Left lobe of liver (tissue), 2 donors: ENCODE measurements at places on chromosomes 7 and 10.

DNA sequence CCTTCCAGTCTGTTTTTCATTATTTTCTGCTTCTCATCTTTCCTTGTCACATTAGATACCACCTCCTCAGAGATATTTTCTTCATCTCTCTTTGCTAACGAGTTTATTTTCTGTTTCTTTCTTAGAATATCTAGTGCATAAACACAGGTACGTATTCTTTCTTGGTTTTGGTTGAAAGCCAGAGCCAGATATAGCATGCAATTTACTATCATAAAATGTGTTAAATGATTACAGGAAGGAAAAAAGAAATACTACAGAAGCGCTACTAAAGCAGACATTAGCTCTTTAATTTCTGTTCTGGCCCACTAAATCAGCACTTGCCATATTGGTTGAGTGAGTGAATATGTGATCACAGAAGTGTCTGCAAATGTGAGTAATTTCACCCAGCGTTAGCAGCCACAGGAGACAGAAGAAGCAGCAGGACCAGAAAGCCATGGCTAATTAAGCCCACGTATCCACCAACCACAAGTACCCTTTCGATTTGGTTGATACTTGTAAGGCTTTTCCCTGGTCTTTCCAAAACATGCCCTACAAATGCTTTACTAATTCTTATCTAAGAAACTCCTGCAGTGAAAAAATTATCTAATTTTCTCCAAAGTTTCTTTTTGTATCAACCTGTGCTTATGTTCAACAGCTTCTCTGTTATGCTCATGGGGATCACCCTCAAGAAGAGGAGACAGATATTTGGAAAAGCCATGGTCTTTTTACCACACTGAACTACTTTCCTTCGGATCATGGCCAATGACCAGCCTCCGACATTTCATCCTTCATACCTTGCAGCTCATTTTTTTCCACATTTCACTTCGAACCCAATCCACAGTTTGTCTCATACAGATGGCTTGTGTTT, 23.1 kb upstream of the MACC1 start:
- DNase-seq: no peak

DNA sequence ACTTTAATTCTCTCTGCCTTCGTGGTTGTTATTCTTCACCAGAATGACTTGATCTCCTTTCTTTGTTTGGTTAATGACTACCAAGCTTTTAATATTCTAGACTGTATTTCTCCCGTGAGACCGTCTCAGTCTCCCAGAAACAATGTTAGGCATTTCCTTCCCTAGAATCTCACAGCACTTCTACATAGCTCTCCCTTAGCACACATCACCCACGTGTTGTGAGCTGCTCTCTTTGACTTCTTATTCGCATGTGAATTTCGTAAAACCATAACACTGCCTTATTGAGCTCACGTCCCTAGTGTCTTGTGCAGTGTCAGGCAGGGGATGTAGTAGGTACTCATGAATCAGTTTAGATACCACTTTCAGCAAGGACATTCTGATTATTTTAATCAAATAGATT, 57.5 kb upstream of the MGAM2 start:
- no peak for DNase-seq

GRCh38 chr10:62479523-62479922, 105.4 kb downstream of the ZNF365 start:
- DNase-seq: no peak

- DNase-seq: no peak
Measured at GRCh38 chr7:148483515-148484308, 106.9 kb upstream of the C7orf33 start.

DNA sequence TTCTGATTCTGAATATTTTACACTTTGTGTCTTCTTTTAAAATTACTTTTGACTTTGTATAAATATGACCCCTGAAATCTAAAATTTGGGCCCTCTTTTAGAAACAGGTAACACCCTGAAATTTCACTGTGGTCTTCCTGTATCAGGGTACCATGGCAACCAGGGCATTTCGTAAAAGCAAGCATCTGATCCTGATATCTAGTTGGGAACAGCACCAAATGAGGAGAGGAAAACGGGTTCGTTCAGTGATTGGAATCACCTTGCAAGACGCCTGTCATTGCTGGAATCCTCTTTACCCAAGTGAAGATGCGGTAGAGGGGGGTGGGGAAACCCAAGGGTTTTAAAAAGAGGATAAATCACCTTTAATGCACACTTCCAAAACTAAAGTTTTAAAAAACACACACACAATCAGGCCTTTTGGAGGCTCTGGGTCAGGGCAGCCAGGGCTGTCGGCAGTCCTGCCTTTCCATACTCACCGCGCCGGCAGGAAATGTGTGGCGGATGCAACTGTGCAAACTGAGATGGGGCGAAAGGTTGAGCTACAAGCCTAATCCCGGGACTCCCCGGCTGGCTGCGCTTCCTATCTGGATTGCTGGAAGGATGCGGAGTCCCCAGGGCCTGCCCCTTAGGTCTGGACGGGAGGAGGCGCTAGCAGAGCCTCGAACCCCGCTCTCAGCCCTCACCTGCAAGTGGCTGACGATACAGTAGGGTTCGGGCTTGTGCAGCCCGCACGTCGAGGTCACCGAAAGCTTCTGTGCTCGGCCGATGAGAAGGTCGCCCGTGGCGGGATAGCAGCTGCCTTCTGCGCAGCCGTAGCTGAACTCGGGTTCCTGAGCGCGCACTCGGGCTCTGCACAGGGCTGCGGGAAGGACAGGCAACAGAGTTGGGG, 1.8 kb downstream of the LAMB1 start:
- DNase-seq: no peak

- no peak for DNase-seq
Measured at GRCh38 chr10:125878957-125879835, 1.9 kb downstream of the DHX32 start.

DNA sequence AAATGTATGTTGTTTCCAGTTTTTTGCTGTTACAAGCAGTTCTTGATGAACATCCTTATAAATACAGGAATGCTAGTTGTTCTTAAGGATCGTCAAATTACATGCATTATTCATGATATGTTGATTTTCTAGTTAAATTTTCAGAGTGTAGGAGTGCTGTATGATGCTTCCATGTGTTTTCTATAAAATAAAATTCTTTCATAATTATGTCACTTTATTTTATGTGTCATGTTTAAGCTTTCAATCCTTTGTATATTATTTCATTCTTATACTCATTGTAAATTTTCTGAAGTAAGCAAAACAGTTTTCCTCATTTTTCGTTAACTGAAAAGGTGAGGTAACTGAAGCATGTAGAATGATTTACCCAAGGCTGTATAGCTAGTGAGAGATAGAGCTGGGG, 16.8 kb upstream of the MYPN start:
- DNase-seq: no peak

DNA sequence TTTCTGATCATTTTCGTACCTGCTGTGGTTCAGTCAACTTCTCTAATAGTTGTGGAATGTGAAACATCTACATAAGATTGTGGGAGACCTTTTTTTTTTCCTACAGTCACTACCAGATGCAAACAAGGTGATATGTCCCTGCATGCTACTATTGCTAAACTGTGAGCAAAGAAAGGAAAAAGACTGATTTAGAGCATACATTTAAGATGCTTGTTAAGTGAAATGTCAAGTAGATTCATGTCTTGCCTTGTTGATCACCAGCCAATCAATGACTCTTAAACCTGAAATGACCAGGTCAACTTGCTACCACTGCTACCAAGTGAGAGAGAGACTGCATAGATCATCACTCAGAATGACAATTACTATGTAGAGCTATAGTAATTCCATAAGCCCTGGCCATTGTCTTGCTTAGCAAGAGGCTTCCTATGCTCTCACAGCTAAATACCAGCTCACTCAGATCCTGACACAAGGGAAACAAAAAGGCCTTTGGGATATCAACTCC, 84.3 kb upstream of the SKAP2 start:
- no peak for DNase-seq

- no peak for DNase-seq
Measured at GRCh38 chr7:92751902-92752901, 84.2 kb downstream of the CDK6 start.

GRCh38 chr7:42070068-42070467, 166.9 kb downstream of the GLI3 start:
- no peak for DNase-seq

DNA sequence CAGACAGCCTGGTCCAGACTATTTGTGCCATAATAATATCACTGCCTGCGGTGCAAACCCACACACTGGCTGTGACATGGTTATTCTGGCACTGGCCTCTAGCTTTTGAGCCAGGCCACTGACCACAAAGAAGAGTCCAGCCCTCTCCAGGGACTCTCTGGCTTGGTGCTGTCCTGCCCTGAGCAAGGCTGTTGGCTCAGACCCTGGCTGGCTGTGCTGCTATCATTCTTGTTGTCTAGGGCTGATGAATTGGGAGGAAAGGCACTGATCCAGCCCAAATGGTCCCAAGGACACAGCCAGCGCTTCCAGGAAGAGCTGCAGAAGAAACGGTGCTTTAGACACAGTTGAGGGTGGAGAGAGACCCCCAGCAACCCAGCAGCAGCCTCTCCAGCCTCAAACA, 80.8 kb downstream of the TMEM130 start:
- DNase-seq: no peak

- DNase-seq: peak; percentile 83
Measured at GRCh38 chr7:105876964-105877601, 684 bp upstream of the ATXN7L1 start.

DNA sequence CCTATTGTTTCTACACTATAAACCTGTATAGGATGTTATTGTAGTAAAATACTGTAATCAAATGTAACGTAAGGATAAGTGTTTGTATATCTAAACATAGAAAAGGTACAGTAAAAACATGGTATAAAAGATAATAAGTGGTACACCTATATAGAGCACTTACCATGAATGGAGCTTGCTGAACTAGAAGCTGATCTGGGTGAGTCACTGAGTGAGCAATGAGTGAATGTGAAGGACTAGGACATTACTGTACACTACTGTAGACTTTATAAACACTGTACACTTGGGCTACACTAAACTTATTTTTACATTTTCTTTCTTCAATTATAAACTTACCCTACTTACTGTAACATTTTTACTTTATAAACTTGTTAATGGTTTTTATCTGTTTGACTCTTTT, 732.9 kb upstream of the LRRN3 start:
- no peak for DNase-seq

DNA sequence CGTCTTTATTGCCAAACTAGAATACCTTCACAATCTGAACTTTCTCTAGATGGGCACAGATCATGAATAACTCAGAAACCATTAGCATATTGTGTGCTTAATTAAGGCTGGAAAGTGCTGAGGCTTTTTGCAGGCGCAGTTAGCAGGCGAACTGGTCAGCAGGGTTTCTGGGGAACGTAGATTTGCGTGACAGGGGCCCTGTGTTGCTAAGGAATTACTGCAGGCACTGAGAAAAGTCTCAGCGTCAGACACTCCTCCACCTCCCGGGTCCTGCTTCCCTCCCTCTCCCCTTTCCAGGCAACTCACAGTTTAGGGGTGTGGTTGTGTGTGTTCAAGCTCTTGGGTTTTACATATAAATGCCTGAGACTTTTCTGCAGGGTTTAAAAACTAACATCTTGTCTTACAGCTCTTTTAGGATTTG, 2.2 kb downstream of the MAP3K8 start:
- DNase-seq: no peak

DNA sequence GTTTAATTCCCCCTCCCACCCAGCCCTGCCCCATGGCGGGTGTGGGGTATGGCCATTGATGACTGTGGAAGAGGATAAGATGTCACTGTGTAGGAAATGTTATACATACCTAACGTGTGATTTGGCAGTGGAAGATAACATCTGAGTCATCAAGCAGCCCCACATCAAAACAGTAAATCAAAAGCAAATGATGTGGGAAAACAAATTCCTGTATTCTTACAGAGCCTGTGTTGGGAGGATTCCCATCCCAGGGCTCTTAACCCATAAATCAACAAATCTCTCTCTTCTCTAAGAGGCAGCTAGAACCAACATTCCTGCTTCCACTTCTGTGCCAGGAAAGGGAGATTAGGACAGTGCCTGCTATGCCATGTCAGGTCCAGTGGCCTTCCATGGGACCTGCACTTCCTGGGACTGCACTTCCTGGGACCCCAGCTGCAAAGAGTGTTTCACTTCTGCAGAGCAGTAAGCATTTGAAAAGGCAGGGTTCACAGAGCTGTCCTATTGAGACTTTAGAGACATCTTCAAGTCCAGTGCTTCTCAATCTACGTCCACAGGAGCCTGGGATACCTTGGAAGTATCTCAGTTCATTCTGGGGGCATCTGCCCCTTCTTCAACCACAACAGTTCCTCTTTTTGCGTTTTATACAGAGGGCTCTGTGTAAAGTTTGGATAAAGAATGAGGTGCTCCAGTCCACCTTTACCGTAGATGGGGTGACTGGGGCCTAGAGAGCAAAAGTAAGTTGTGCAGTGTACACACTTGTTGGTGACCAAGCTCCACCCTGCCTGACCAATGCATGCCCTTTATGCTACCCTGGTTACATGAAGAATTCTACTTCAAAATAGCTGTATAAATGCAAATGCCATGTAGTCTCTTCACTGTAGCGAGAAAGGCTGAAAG, 45.7 kb downstream of the ATXN7L1 start:
- no peak for DNase-seq

DNA sequence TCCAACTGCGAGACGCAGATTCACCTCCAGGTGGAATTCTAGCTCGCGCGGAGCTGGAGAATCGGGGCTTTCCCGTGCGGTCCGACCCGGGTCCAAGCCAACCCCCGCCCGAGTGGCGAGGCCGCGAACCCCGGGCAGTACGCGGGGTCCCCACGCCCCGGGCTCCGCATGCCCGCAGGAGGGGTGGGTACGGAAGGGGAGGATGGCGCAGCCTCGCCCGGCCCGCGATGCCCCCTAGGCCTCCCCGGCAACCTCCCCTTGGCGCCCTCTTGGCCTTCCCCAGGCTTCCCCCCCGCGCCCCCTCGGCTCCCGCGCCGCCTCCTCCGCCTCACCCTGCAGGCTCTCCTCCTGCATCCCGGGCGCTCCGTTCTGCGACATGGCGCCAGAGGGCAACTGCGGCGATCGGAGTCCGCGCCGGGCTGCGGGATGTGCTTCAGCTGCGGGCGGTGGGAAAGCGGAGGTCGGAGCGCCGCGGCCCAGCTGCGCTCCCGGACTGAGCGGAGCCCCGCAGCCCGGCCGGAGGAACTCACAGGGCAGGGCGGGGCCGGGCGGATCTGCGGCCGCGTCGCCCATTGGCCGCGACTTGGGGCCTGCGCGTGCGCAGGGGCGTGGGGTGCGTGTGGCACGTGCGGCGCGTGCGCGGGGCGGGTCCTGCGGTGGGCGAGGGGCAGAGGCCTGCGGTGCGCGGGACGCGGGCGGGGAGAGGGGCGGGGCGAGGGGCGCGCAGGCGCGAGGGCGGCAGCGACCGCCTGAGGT, at the start of gene BNIP3:
BNIP3 (minus strand) TSS at position 495 of the 756 bp plus-strand sequence; CDS start at position 378, 117 bp downstream.
- DNase-seq: peak; percentile 98

DNA sequence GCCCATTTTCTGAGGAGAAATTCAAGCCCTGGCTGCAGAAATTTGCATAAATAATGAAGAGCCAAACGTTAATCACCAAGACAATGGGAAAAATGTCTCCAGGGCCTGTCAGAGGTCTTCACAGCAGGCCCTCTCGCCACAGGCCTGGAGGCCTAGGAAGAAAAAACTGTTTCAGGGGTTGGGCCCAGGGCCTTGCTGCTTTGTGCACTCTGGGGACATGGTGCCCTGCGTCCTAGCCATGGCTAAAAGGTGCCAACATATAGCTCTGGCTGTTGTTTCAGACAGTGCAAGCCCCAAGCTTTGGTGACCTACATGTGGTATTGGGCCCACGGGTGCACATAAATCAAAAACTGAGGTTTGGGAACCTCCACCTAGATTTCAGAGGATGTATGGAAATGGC, 8.0 kb downstream of the HPS1 start:
- no peak for DNase-seq

- no peak for DNase-seq
Measured at GRCh38 chr7:122889116-122889515, 2.9 kb upstream of the CADPS2 start.

GRCh38 chr10:30491916-30492515, 58.0 kb downstream of the MAP3K8 start:
- DNase-seq: no peak
